ENCODE measurements at places on chromosomes 1 and 21. TPM values are rescaled to one million over a fixed set of nuclear protein-coding genes. Genes with fewer than 3 reads are reported as not detected.

DNA sequence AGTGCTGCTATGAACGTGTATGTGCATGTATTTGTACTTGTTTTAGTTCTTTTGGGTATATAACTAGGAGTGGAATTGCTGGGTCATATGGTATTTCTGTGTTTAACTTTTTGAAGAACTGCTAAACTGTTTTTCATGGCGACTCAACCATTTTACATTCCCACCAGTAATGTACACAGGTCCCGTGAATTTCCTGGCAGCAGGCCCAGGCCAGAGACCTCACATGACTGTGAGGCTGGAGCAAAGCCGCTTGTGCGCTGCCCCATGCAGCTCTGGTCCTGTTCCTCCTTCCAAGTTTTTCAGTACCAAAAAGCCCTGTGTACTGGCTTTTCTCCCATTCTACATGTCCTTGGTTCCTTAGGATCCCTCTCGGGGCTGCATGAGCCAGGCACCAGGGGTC, 29.6 kb downstream of the ACOT11 start:
- H3K36me3 ChIP-seq: no peaks in the 10 kb centered on the region
- no peak for DNase-seq
- no peak overlapping the region for H3K27ac ChIP-seq
- H3K4me1 ChIP-seq: peaks cover 12% of the 10 kb centered on the region
- no peak overlapping the region for H3K4me3 ChIP-seq

GRCh38 chr1:156414461-156415064, 45.6 kb downstream of the RHBG start:
- peaks cover 76% of the 10 kb centered on the region for H3K27me3 ChIP-seq
- DNase-seq: no peak
- H3K4me1 ChIP-seq: no peaks in the 10 kb centered on the region
- H3K4me3 ChIP-seq: no peak overlapping the region

DNA sequence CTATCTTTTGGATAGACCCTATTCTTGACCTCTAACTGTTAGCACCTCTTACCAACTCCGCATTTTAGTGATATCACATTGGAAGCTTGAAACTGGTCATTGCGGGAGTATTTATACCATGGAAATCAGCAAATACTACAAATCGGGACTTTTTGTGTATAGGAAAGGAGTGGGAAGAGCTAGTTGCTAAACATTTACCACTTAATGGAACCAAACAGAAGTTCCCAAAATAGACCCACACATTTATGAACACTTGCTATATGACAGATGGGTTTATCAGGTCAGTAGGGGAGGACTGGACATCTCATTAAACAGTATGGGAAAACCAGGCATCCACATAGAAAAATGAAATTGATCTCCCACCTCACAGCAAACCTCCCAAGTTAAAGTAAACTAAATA, 29.4 kb downstream of the PHC2 start:
- no peaks in the 10 kb centered on the region for H3K27me3 ChIP-seq
- H3K27ac ChIP-seq: no peak overlapping the region

Gene SLC30A1
- 28.3 TPM for total RNA-seq

DNA sequence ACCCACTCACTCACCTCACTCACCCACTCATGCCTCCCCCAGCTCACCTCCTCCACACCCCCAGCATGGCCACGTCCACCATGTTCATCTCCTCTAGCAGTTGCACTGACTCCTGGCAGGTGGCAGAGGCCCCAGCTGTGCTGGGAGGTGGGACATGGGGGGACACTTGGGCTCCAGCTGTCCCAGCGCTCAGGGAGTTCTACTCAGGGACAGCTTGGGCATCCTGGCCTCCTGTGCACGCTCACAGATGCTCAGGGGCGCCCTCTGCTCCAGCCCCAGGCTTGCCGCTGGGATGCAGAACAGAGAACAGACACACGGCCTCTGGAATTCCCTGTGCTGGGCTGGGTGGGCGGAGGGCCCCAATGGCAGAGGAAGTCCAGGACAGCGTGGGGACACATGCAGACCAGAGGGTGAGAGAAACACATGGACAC, 5.2 kb downstream of the KRTAP10-8 start:
- no peaks in the 10 kb centered on the region for H3K27me3 ChIP-seq
- no peak for DNase-seq
- no peak overlapping the region for H3K27ac ChIP-seq
- no peak overlapping the region for H3K4me3 ChIP-seq
- H3K36me3 ChIP-seq: no peaks in the 10 kb centered on the region
- no peaks in the 10 kb centered on the region for H3K4me1 ChIP-seq

DNA sequence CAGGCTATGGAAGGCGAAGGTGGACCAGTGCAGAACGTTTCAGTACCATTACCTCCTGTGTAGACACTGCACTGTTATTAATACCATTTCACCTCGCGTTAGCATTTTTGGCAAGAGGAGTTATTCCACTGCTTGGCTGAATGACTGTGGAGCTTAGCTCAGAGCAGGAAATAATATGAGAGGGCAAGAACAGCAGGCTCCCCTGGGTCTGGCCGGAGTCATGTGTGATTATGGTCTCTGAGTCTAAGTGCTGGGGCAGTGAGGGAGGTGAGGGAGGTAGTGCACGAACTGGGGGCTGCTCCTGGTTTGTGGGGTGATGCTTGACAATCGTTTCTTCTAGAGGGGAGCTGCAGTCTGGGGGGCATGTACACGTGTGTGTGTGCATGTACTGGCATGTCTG, 82.9 kb downstream of the MDM4 start:
- no peak overlapping the region for H3K4me3 ChIP-seq
- no peaks in the 10 kb centered on the region for H3K4me1 ChIP-seq
- no peak overlapping the region for H3K27ac ChIP-seq
- DNase-seq: no peak

DNA sequence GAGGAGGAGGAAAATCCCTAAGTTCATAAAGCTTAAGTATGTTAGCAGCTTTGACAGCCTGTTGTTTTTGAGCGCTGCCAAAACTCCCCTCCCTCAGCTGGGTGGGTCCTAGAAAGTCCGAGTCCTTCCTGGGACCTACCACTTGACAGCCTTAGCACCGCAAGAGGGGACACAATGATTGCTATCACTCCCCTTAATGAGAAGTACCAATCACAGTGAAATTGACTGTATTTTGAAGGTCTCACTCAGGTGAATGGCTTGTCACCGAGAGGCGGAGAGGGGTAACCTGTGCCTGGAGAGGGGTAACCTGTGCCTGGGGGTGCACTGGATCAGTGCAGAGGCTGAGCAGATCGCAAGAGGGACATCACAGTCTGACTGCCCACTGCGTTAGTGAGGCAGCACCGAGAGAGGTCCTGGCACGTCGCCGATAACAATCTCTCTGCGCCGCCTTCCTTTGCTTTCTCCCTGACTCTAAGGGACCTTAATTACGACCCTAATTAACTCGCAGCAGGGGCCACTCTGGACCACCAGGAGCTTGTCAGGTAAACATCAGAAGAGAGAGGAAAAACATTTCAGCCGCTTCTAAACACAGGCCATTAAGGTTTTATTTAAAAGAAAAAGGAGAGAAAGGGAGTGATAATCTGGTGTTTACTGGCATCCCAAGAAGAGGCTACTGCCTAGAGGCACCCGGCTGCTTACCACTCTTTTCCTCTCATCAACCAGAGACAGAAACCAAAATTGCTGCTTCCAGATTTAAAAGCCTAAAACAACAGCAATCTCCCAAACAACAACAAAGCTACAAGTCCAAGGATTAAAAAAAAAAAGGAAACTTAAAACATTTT, 25.7 kb upstream of the KCNK1 start:
- H3K27ac ChIP-seq: no peak overlapping the region
- H3K4me1 ChIP-seq: no peaks in the 10 kb centered on the region
- H3K27me3 ChIP-seq: no peaks in the 10 kb centered on the region
- no peak overlapping the region for H3K4me3 ChIP-seq
- no peaks in the 10 kb centered on the region for H3K36me3 ChIP-seq

GRCh38 chr1:29344336-29344735, 108.0 kb downstream of the PTPRU start:
- no peak overlapping the region for H3K27ac ChIP-seq
- H3K4me1 ChIP-seq: no peaks in the 10 kb centered on the region

Gene A3GALT2
- not detected for total RNA-seq

GRCh38 chr1:108000620-108001111, 35.7 kb upstream of the VAV3 start:
- no peaks in the 10 kb centered on the region for H3K4me1 ChIP-seq
- H3K4me3 ChIP-seq: no peak overlapping the region

- no peaks in the 10 kb centered on the region for H3K4me1 ChIP-seq
- no peak overlapping the region for H3K4me3 ChIP-seq
- no peak overlapping the region for H3K27ac ChIP-seq
- no peak for DNase-seq
- no peaks in the 10 kb centered on the region for H3K36me3 ChIP-seq
These were observed 737 bp upstream of the SERPINC1 start for GRCh38 chr1:173917635-173918493.

GRCh38 chr1:96059736-96060135, 661.8 kb upstream of the PTBP2 start:
- no peaks in the 10 kb centered on the region for H3K27me3 ChIP-seq
- no peak overlapping the region for H3K27ac ChIP-seq
- H3K4me3 ChIP-seq: no peak overlapping the region

DNA sequence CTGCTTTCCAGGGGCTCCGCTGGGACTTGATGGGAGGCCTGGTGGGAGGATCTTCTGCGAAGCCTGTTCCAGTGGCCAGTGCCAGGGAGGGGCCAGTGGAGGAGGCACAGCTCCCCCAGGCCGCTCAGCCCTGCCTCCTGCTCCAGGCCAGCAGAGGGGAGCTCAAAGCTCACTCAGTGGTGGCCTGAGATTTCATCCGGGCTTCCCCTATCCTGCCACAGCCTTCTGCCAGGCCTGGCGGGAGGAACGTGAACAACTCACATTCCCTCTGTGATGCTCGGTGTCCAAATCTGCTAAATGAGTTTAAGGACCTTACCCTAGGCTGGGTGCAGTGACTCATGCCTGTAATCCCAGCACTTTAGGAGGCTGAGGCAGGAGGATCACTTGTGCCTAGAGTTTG, 3.3 kb downstream of the CLCNKB start:
- H3K36me3 ChIP-seq: no peaks in the 10 kb centered on the region
- peaks cover 11% of the 10 kb centered on the region for H3K27me3 ChIP-seq
- DNase-seq: peak; percentile 24
- no peak overlapping the region for H3K27ac ChIP-seq
- no peak overlapping the region for H3K4me3 ChIP-seq

GRCh38 chr1:175314300-175314699, 121.7 kb upstream of the KIAA0040 start:
- no peaks in the 10 kb centered on the region for H3K4me1 ChIP-seq
- no peak for DNase-seq
- H3K36me3 ChIP-seq: no peaks in the 10 kb centered on the region
- H3K27ac ChIP-seq: no peak overlapping the region

GRCh38 chr1:197180252-197180878, 33.9 kb upstream of the ASPM start:
- peak overlapping the region; percentile 64 for H3K27ac ChIP-seq
- no peak overlapping the region for H3K4me3 ChIP-seq
- H3K36me3 ChIP-seq: peaks cover 11% of the 10 kb centered on the region
- H3K4me1 ChIP-seq: peaks cover 46% of the 10 kb centered on the region

- H3K27me3 ChIP-seq: no peaks in the 10 kb centered on the region
- peak overlapping the region; percentile 62 for H3K27ac ChIP-seq
- no peak overlapping the region for H3K4me3 ChIP-seq
These were observed 87.5 kb upstream of the RUNX3 start for GRCh38 chr1:25017436-25018109.

GRCh38 chr1:112673592-112674439, 643 bp upstream of the MOV10 start:
- H3K4me3 ChIP-seq: peak overlapping the region; percentile 96
- peak overlapping the region; percentile 98 for H3K27ac ChIP-seq
- peaks cover 46% of the 10 kb centered on the region for H3K4me1 ChIP-seq
- peaks cover 36% of the 10 kb centered on the region for H3K36me3 ChIP-seq

DNA sequence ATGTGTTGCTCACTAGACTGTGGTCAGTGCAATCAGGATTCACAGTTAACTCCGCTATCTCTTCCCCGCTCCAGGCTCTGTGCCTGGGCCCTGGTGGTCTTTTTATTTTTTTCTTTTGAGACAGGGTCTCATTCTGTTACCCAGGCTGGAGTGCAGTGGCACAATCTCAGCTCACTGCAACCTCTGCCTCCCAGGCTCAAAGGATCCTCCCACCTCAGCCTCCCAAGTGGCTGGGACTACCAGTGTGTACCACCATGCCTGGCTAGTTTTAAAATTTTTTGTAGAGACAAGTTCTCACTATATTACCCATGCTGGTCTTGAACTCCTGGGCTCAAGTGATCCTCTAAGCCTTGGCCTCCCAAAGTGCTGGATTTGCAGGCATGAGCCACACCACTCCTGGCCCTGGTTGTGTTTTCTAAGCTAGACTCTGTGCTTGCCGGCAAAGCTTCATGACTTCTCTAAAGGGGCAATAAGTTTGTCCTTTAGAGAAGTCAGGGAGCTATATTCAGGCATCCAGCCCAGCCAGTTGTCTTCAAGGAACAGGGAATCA, 1.4 kb downstream of the RCSD1 start:
- H3K36me3 ChIP-seq: no peaks in the 10 kb centered on the region
- no peak overlapping the region for H3K4me3 ChIP-seq
- H3K27me3 ChIP-seq: peaks cover 51% of the 10 kb centered on the region
- DNase-seq: no peak
- no peak overlapping the region for H3K27ac ChIP-seq

- no peaks in the 10 kb centered on the region for H3K4me1 ChIP-seq
- DNase-seq: no peak
- H3K4me3 ChIP-seq: no peak overlapping the region
- 0 out of 2 replicates have a peak, but pooled peaks cover 1% of the 10 kb centered on the region for H3K36me3 ChIP-seq
- H3K27ac ChIP-seq: no peak overlapping the region
These were observed 40.5 kb downstream of the URB2 start for GRCh38 chr1:229666585-229666984.

DNA sequence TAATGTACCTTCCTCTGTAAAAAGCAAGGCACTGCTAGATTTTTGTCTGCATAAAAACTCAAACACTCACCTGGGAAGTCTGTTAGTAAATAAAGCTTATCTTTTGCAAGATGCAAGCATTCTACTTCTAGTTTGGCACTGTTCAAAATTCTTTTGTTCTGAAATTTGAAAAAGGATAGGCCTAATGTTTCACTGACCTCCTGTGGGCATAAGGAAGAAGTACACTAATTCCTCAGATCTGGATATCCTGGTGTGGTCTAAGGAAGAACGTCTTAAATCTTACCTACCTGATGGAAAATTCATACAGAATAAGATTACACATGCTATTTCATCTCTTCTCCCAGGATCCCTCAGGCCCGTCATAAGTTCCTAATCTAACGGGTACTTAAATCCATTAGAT, 93.5 kb upstream of the CAMK1G start:
- peaks cover 38% of the 10 kb centered on the region for H3K4me1 ChIP-seq
- DNase-seq: peak; percentile 44
- peaks cover 6% of the 10 kb centered on the region for H3K36me3 ChIP-seq
- no peak overlapping the region for H3K27ac ChIP-seq
- no peaks in the 10 kb centered on the region for H3K27me3 ChIP-seq
- no peak overlapping the region for H3K4me3 ChIP-seq

Gene MSH4
- 0.05 TPM for total RNA-seq

- H3K4me3 ChIP-seq: no peak overlapping the region
- H3K36me3 ChIP-seq: peaks cover 4% of the 10 kb centered on the region
- DNase-seq: no peak
- H3K4me1 ChIP-seq: no peaks in the 10 kb centered on the region
These were observed 54.8 kb downstream of the SIPA1L2 start for GRCh38 chr1:232574889-232575762.

GRCh38 chr1:78549891-78550290, 59.1 kb downstream of the PTGFR start:
- H3K4me1 ChIP-seq: peaks cover 26% of the 10 kb centered on the region
- no peak overlapping the region for H3K4me3 ChIP-seq
- no peak overlapping the region for H3K27ac ChIP-seq
- peaks cover 1% of the 10 kb centered on the region for H3K27me3 ChIP-seq
- peak; percentile 7 for DNase-seq
- peaks cover 24% of the 10 kb centered on the region for H3K36me3 ChIP-seq

Gene SAMD13
- 0.45 TPM for total RNA-seq

GRCh38 chr1:246765521-246765920, 41.3 kb downstream of the SCCPDH start:
- H3K36me3 ChIP-seq: peaks cover 36% of the 10 kb centered on the region
- H3K27ac ChIP-seq: no peak overlapping the region
- H3K27me3 ChIP-seq: no peaks in the 10 kb centered on the region
- no peak for DNase-seq
- no peak overlapping the region for H3K4me3 ChIP-seq
- peaks cover 16% of the 10 kb centered on the region for H3K4me1 ChIP-seq
